Fibroblast of villous mesenchyme (primary cell): ENCODE measurements at places on chromosomes 3 and 15. TPM values are rescaled to one million over a fixed set of nuclear protein-coding genes. Genes with fewer than 3 reads are reported as not detected.

PTX3 gene
- 22.5 and 47.0 TPM in 2 replicates for total RNA-seq

DNA sequence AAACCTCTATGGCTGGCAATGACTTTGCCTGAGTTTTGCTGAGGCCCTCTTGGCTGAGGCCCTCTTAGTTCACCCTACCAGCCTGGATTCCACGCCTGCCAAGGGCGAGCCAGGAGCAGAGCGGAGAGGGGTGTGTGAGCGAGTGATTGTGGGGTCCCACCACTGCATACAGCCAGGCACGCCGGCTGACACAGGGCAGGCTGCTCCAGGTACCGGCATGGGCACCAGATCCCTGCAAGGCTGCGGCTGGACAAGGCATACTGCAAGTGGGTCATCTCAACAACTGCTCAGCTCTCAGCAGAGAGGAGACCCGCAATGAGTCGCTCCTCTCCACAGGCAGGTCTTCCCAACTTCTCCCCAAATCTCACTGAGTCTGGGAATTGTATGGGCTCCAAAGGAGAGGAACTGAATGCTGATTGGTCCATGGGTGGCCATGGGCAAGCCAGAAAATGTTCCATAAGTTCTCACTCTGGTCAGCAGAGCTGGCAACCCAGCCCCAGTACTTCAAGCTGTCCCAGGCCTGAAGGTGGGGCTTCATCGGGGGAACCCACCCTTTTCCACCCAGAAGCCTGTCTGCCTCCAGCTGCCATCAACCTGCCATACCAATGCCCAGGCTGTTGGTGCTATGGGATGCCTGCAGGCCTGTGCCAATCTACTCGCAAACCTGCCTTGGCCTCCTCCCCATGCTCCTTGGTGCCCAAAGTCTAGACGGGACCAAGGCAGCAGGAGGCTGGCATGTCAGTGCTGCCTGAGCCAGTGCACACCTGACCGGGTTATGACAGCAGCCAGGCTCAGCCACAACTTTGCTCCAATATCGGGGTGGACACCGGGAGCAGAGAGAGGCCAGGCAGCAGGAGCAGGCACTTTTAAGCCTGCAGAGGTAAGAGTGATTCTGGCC is 1273.6 kb upstream of the GBE1 start:
- DNase-seq = no peak

CORO2B gene
- total RNA-seq = 8.7 and 9.5 TPM in 2 replicates

DNA sequence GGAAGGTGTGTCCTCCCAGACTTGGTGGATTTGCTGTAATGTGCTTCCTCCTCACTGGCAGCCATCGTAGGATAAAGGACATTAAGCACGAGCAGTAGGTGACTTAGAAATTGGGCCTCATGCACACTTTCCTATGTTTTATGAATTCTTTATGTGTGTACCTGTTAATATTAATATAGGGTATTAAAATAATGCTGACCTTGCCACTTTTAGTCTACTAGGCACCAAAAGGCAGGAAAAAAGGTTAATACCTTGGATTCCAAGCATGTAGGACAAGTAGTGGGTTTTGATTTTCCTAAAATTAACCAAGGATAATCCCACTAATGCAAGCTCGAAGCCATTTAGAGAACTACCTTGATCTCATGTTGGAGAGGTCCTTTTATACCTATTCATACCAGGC is 55.9 kb downstream of the ADAMTSL3 start:
- DNase-seq = no peak

DNA sequence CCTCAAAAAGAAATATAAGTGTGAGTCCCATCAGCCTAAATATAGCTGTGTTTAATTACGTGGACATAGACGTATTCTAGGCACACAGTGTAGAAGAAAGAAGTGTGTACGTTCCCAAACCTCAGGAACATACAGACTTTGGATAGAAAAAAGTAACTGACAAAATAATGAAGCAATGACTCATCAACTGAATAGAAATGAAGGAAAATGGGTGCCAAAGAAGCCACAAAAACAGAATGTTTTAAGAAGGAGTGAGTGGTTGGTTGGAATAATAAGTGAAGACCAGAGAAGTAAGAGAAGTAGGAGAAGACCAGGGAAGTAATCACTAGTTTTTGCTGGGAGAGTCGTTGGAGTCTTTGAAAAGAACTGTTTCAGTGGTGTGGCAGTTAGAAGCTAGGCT is 518.1 kb downstream of the ROBO1 start:
- no peak for DNase-seq
